Sciatic nerve (tissue), 2 donors: ENCODE measurements at places on chromosomes 7 and 10. TPM values are rescaled to one million over a fixed set of nuclear protein-coding genes. Genes with fewer than 3 reads are reported as not detected.

Gene AEBP1
- total RNA-seq: 236 TPM

Gene DNAH11
- 0.49 TPM for total RNA-seq

Gene OR2A42
- total RNA-seq: 0.27 TPM

Gene ASB15
- not detected for total RNA-seq

Gene AASS
- total RNA-seq: 54.3 TPM

Gene ADAMTS14
- 3.1 TPM for total RNA-seq

Gene OR2A1
- total RNA-seq: 0.22 TPM

Gene PRPS1L1
- not detected for total RNA-seq
